Bronchus fibroblast of lung (primary cell): ENCODE measurements at places on chromosomes 7 and 10. TPM values are rescaled to one million over a fixed set of nuclear protein-coding genes. Genes with fewer than 3 reads are reported as not detected.

Gene TMEM270
- total RNA-seq: not detected in 2 replicates

Gene ORC5
- total RNA-seq: 12.9 and 15.6 TPM in 2 replicates

Gene FAM237B
- total RNA-seq: not detected in 2 replicates

Gene PLEKHS1
- total RNA-seq: not detected in 2 replicates

Gene BAZ1B
- total RNA-seq: 32.7 and 35.5 TPM in 2 replicates

Gene C10orf53
- not detected in 2 replicates for total RNA-seq

Gene ZNF239
- total RNA-seq: 4.9 and 6.5 TPM in 2 replicates
